ENCODE measurements at places on chromosomes 13 and 19.

- no peak for DNase-seq
Observed at GRCh38 chr13:99356262-99357091, 49.3 kb upstream of the GPR183 start.

DNA sequence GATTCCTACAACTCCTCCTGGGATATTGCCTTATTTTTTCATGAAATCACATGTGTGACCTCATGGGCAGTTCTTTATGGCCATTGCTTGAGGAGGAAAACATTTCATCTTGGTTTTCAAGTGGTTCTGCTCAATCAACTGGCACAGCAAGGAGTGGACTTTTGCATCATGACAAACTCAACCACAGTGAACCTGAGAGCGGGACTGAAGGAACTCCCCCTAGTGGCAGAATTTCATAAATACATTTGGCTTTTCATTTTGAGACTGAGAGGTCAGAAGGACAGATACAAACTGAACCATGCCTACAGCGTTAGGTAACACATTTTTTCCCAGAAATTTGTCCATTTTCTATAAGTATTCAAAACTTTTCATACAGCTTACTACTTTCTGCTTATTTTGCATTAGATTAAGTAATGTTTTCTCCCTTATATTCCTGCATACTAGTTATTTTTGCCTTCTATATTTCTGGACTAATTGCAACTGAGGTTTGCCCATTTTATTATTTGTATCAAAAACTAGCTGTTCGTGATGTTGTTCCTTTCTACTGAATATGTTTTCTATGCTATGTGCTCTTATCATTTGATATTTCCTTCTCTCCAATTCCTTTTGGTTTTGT, 13.4 kb upstream of the SIGLEC12 start:
- DNase-seq: no peak

DNA sequence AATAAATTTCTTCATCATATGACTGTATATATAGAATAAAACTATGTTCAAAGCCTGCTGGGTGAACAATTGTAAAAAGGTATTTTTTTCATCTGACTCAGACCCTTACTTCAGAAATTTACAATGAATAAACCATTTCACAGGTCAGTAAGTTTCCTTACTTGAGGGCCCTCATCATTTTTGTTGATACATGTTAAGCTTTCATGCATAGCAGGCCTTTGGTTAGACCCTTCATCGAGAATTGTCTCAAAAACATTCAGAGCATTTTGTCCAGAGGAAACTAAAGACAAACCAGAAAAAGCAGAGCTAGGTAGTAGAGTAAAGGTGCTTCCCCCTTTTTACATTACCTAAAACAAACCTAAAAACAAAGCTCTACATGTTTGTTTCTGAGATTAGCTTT, 46.2 kb downstream of the FNDC3A start:
- DNase-seq: no peak

DNA sequence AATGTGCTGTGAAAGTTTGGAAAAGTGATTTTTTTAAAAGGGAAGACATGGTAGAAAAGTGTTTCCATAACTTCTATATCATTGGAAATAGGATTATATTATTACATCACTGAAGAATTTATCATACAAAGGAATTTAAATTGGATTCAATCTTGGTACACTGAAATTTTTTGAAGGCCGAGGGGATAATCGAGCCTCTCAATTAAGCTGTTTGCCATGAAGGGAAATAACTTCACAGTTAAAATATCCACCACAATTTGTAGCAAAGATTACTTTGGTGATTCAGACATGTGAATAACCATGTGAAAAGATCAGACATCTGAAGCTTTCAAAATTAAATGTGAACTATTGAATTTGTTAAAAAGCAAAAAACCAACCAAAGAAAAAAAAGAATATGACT, 215.3 kb downstream of the KLF5 start:
- no peak for DNase-seq

DNA sequence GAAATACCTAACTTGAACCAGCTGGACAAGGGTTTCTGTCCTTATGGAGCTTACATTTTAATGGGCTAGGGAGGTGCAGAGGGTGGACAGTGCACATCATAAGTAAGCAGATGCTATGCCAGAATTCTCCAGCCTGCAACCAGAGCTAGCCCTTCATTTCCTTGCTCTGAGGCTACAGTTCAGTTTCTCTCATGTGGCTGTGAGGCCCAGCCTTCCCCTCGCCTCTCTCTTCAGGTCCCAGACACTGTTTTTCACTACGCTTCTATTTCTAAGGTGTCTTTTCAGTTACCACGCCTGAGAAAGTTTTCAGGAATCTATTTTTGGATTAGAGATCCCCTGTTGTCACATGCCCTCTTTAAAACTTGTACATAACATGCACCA, 141.9 kb downstream of the PCCA start:
- DNase-seq: no peak
